Activated CD4-positive, alpha-beta T cell treated with anti-CD3 and anti-CD28 coated beads, Interleukin-2, Interleukin-4, amounts not matched to agents 100 ng/mL and 50 ng/mL, durations not matched to agents 16 hours and 8 hours (primary cell): ENCODE measurements at places on chromosomes 7 and 10.

DNA sequence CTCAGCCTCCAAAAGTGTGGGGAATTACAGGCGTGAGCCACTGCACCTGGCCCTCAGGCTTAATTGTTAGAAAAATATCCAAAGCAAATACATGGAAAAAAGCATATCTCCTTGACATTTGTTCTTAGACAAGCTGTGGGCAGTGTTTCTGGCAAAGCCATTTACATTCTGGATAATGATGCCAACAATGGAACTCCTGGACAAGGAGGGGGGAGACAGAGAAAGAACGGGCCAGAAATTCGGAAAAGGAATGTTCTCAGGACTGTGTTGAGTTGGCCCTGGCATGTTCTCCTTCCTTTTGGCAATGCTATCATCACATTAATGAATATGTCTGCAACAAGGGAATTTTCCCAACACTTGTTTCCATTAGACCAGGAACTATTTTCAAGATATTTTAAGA, 88.7 kb downstream of the UBE2H start:
- no peak for DNase-seq

DNA sequence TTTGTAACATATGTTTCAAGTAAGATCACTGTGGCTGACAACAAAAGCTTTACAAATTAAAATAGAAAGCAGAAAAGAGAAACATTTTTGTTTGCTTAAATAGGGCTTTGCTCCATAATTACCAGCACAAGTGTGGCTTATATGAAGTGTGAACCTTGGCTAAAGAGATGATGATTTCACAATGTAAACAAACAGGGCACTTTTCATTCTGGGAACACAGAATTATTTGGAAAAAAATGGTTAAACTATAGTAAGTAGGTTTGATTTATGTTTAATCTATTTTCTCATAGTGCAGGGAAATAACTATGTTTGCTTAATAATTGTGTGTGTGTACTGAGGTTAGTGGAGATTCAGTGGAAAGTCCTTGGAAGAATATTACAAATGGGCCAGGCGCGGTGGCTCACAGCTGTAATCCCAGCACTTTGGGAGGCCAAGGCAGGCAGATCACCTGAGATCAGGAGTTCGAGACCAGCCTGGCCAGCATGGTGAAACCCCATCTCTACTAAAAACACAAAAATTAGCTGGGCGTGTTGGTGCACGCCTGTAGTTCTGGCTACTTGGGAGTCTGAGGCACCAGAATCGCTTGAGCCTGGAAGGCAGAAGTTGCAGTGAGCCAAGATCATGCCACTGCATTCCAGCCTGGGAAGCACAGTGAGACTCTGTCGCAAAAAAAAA, 19.1 kb upstream of the OTUD1 start:
- DNase-seq, result no peak

DNA sequence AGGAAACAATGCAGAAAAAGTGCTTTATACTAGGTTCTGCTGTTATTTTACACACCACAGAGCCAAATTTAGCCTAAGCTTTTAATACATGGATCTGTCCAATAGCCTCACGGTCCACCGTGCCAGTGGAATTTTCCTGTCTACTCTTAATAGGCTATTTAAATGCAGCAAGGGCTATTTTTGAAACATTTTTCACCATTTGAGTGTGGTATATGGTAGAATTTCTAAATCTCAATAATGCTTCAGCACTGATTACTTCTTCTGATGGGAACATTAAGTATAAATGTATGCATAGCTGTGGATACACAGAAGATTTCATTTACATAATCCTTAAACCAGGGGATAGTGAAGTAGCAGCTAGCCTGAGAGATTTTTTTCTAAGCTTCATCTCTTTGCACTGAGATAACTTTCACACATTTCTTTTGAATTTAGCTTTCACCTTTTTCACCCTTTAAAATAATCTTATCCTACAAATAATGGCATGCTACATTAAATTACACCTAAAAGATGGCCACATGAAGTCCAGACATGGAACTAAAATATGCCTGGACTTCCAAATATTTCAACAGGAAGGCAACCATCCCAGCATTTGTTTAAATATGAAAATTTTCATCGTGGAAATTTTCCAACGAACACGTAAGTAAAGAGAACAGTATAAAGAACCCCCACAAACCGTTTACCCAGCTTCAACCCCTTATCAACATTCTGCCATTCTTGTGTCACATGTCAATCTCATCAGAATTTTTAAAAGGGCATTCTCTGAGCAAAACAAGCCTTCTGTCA, 45.4 kb downstream of the AMPH start:
- DNase-seq, result no peak

- DNase-seq, result no peak
Measured at GRCh38 chr10:132139526-132139925, 47.2 kb upstream of the DPYSL4 start.

- DNase-seq, result no peak
Measured at GRCh38 chr7:41445432-41445831, 257.5 kb downstream of the INHBA start.

GRCh38 chr7:11135573-11135972, 161.9 kb downstream of the PHF14 start:
- no peak for DNase-seq

- no peak for DNase-seq
Measured at GRCh38 chr7:42473099-42473498, 236.1 kb upstream of the GLI3 start.

- no peak for DNase-seq
Measured at GRCh38 chr10:89235073-89235798, 16.3 kb downstream of the LIPA start.

GRCh38 chr7:30925913-30926312, 14.3 kb downstream of the AQP1 start:
- no peak for DNase-seq

- peak; percentile 49 for DNase-seq
Measured at GRCh38 chr7:75534727-75535307, 42.7 kb downstream of the SPDYE5 start.

- DNase-seq, result no peak
Measured at GRCh38 chr10:6164271-6165095, 38.2 kb upstream of the PFKFB3 start.

GRCh38 chr7:4066206-4066605, 615.9 kb upstream of the FOXK1 start:
- no peak for DNase-seq
